A549 treated with AZD2906 at 1 μM for 4 hours (cell line): ENCODE measurements at places on chromosomes 6 and 20. TPM values are rescaled to one million over a fixed set of nuclear protein-coding genes. Genes with fewer than 3 reads are reported as not detected.

Gene ULBP1
- 0.75 to 1.00 TPM (median 0.93 TPM) in 5 replicates for total RNA-seq

Gene RAET1G
- 6.4 to 11.6 TPM (median 8.5 TPM) in 5 replicates for total RNA-seq

Gene HCK
- total RNA-seq, result 0.05 to 0.11 TPM (median 0.06 TPM) in 5 replicates

Gene SYCP2L
- total RNA-seq, result 1.4 to 2.3 TPM (median 1.9 TPM) in 5 replicates

Gene NOTCH4
- 0.60 to 0.95 TPM (median 0.81 TPM) in 5 replicates for total RNA-seq

Gene RBPJL
- total RNA-seq, result not detected in 5 replicates

Gene AGER
- total RNA-seq, result 1.1 to 2.0 TPM (median 1.7 TPM) in 5 replicates

Gene EYS
- 0.02 to 0.11 TPM (median 0.10 TPM) in 4 of 5 replicates, not detected in the other for total RNA-seq
